IMR-90 (cell line): ENCODE measurements at places on chromosomes 16 and 17.

- DNase-seq = no peak
Observed at GRCh38 chr16:67345401-67345800, 18.8 kb downstream of the LRRC36 start.

DNA sequence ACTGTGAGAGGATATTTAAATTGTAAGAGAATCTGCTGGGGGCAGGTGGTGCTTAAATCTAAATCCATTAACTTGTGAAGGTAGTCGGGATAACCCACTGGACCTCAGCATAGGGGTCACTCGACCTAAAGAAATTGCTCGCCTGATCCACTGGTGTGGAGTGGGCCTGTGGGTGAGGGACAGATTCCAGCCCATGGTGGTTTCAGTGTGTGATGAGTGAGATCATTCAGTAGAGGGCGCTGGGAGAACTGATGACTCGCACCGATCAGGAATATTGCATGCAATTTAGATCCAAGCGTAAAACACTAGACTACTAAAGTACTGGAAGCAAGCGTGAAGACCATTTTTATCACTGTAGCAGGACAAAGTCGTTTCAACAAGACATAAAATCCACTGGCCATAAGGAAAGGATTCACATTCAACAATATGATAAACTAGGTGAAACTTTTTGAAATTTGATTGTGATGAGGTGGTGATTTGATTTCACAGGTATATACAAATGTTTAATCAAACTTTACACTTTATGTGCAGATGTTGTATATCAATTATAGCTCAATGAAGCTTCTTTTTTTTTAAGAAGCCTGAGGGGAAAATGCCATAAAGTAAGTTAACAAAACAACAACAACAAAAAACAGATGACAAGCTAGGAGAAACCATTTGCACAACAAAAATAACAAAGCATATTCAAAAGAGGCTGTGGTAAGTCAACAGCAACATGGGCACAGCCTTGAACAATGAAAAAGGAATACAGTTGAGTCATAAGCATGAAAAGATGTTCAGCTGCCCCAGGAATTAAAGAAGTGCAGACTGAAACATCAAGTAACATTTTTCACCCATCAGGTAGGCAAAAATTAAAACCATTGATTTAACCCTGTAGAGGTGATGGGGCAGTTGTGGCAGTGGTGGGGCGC is 7.5 kb upstream of the TMEM170A start:
- DNase-seq = peak; percentile 64

DNA sequence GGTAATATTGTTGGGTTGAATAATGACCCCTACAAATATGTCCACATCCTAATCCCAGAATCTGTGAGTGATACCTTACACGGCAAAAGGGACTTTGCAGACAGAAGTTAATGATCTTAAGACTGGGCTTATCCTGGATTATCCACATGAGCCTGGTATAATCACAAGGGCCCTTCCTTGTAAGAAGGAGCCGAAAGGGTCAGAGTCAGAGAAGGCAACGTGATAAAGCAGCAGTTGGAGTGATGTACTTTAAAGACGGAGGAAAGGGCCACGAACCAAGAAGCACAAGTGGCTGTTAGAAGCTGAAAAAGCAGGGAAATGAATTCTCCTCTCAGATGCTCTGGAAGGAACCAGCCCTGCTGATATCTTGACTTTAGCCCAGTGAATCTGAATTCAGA is 137.8 kb downstream of the UTP18 start:
- no peak for DNase-seq

- no peak for DNase-seq
Observed at GRCh38 chr17:19290066-19290705, 53.0 kb downstream of the EPN2 start.

GRCh38 chr16:62478903-62479458 is 442.7 kb upstream of the CDH8 start:
- no peak for DNase-seq

- no peak for DNase-seq
Observed at GRCh38 chr17:50653738-50654137, 19.1 kb downstream of the ABCC3 start.

- DNase-seq = peak; percentile 92
Observed at GRCh38 chr17:73371285-73371684, 59.5 kb upstream of the CDC42EP4 start.

DNA sequence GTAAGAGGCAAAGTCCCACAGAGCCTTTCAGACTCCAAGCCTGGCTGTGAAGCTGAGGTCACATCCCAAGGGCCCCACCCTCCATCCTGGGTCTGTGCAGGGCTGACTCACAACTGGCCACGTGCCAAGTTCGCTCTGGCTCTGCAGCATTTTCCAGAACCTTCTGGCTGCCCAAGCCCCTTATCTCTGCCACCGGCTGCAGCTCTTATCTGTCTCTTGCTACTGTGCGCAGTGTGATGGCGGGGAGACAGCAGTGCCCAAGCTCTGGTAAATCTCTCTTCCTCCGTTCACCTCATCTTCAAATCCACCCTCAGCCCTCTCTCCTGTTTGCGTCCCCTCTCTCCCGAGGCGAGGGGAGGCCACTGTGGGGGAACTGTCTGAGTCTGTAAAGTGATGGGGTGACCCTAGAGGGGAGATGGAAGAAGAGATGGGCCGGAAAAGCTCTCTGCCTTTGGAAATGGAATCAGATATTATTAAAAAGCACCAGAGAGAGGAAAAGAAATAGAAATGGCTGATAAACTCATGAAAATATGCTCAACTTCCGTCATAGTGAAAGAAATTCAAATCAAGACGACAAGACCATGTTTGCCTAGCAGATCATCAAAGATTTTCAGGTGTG is 162.7 kb upstream of the CDC42EP4 start:
- peak; percentile 39 for DNase-seq

GRCh38 chr16:68760671-68761275 is 23.7 kb downstream of the CDH1 start:
- peak; percentile 13 for DNase-seq
